Stimulated activated CD8-positive, alpha-beta memory T cell treated with anti-CD3 and anti-CD28 coated beads, Interleukin-4, amount 100 ng/mL, for 4 hours (primary cell): ENCODE measurements at places on chromosomes 16 and 17.

DNA sequence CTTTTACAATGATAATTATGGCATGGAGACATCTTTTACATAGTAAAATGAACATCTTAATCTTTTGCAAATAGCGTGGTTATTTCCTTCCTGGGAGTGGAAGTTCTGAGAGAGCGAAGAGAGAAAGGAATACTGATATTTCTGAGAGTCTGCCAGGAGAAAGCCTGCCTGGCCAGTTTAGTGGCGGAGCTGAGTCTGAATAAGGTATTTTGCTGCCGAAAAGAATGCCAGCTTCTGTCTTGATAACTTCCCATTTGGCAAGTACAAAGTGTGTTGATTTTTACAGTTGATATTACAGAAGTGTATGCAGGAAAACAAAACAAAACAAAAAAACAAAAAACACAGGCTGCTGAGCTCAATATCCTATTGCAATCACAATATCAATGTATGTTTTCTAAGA lies 55.9 kb downstream of the KCNJ2 start:
- DNase-seq: no peak

- peak; percentile 52 for DNase-seq
These were observed at the start of gene SIRT7 for GRCh38 chr17:81917565-81918332. Gene SIRT7, minus strand, starts transcription at chr17:81918176. Its CDS starts 45 bp downstream, at chr17:81918131.

- no peak for DNase-seq
These were observed 787 bp downstream of the LHX1 start for GRCh38 chr17:36937959-36938565.

DNA sequence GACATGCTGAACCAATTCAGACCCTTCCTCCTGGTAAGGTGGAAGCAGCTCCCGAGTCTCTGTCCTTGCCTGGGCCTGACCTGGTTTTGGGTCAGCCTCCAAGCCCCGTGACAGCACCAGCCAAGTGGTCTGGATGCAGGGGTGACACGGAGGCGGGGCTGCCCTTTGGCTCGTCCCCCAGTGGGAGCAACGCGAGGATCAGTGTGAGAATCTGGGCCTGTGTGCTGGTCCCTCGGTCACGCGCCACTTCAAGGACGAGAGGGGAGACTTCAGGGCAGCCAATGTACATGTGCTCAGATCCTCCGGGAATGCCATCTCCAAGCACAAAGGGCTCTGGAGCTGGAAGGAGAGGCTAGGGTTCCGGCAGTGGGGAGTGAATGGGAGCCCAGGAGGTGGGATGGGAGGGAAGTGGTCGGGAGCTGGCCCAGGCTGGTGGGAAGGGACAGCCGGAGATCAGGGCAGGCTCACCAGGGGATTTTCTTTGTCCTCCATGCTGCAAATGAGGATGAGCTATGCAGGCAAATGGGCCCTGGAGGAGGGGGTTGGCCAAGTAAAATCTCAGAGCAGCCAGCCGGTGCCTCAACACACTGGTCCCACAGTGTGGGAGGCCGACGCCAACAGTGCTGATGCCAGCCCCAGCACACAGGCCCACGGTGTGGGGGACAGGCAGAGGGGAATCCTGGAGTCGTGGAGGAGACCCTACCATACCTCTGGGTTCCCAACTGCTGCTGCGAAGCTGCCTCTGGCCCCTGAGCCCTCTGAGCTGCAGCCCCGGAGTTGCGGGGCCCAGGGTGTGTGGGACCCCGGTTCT lies 4.2 kb upstream of the NDRG4 start:
- no peak for DNase-seq

DNA sequence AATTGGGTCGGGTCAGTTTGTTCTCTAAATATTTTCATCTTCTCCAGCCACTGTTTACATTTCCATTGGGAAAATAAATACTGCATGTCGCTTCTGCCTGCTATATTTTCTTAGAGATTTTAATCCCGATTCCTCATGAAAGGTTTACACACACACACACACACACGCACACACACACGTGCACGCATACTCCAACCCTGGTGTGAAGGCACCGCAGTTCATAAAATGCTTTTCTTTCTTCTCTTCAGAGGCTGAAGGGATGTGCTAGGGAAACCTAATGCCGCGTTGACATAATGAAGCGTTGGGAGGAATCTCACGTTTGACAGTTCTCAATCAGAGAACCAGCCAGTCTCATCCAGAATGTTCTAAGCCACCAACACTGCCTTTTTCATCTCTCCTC lies 222.9 kb upstream of the IRX3 start:
- no peak for DNase-seq

GRCh38 chr16:86079255-86079885 lies 180.4 kb downstream of the IRF8 start:
- DNase-seq: no peak

- DNase-seq: no peak
These were observed 6.5 kb downstream of the CACNA1H start for GRCh38 chr16:1159325-1159972.

DNA sequence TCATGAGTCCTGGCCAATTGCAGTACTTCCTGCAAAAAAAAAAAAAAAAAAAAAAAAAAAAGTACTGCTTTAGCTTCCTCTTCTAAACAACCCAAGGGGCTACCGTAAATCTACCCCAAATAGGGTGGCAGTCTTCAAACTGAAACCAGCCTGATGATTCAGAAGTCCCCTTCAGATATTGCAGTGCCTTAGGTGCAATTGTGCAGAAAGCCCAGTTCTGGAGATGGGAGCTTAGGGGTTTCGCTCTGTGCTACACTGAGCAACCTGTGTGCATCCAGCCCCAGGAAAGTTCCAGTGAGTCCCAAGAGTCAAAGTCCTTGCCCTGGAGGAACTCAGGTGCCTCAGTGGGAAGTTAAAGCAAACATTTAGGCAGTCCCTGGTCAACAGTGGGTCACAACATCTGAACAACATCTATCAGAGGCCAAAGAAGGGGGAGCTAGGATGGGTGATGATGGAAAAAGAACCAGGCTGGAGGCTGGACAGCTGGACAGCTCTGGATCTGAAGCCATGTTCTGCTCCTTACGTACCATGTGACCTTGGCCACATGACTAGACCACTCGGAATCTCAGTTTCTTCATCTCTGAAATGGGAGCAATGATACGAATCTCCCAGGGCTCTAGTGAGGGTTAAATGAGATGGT lies 6.7 kb upstream of the CIITA start:
- no peak for DNase-seq

GRCh38 chr17:59890720-59891119 lies 2.0 kb downstream of the TUBD1 start:
- no peak for DNase-seq

DNA sequence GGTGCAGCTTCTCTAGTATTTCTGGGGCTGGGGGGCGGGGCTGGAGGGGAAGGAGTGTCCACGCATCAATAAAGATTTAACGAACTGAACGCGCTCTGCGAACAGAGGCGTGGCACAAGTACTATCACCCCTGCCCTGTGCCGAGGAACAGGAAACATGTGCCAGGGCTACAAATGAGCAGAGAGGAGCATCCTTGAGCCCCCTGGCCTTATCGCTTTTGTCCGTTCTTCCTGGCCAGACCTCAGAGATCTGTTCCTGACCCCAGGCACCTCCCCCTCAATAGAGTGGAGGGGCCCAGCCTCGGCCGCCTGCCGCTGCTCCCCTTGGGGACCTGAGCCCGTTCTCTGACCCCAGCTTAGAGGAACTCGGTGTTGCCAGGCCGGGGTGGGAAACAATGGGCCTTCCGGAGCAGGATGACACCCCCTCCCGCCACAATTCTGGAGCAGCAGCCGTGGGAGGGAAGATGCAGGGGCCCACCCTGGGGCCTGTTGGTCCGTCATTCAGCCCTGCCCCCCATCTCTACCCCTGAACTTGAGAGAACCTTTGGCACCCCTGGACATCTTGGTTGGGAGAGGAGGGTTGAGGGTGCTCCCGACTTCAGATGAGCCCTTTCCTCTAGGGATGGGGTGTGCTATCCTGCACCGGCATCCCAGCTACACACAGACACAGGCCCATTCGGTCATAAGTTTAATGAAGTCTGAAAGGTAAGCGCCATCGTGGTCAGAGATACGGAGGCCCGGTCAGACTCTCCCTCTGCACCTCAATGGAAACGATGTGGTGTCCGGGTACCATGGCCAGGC lies 1.1 kb downstream of the NAA38 start:
- no peak for DNase-seq
